RPMI7951 (cell line): ENCODE measurements at places on chromosomes 2 and 18. TPM values are rescaled to one million over a fixed set of nuclear protein-coding genes. Genes with fewer than 3 reads are reported as not detected.

The FBXO36 gene
- total RNA-seq: 5.2 and 6.4 TPM in 2 replicates

The FMNL2 gene
- 41.3 and 51.7 TPM in 2 replicates for total RNA-seq

The LCT gene
- total RNA-seq: not detected in 2 replicates

The L3MBTL4 gene
- total RNA-seq: under 0.01 TPM in 1 of 2 replicates, not detected in the other

The MYO3B gene
- 0.12 TPM in 1 of 2 replicates, not detected in the other for total RNA-seq

The ATP6V1B1 gene
- 0.68 and 2.8 TPM in 2 replicates for total RNA-seq

The ITGAV gene
- 163 and 170 TPM in 2 replicates for total RNA-seq

The RPRM gene
- total RNA-seq: not detected in 2 replicates

The DSC2 gene
- not detected in 2 replicates for total RNA-seq

The DPP4 gene
- total RNA-seq: 2.8 and 3.1 TPM in 2 replicates

The DPP10 gene
- total RNA-seq: not detected in 2 replicates

The CD28 gene
- total RNA-seq: not detected in 2 replicates

The PIAS2 gene
- 17.2 and 23.8 TPM in 2 replicates for total RNA-seq

The CUL3 gene
- total RNA-seq: 89.0 and 102 TPM in 2 replicates

The HOXD9 gene
- 1.4 TPM in 2 replicates for total RNA-seq

The GREB1L gene
- 0.24 TPM in 1 of 2 replicates, not detected in the other for total RNA-seq

The CD8A gene
- not detected in 2 replicates for total RNA-seq

The ACVR1C gene
- 0.10 and 0.12 TPM in 2 replicates for total RNA-seq

The MROH2A gene
- total RNA-seq: 0.10 TPM in 1 of 2 replicates, not detected in the other

The PLCD4 gene
- 8.5 and 10.2 TPM in 2 replicates for total RNA-seq

The RND3 gene
- total RNA-seq: 41.7 and 47.2 TPM in 2 replicates

The RHOB gene
- total RNA-seq: 33.5 and 35.8 TPM in 2 replicates

The ALPG gene
- not detected in 2 replicates for total RNA-seq

The CTLA4 gene
- not detected in 2 replicates for total RNA-seq

The ANKRD44 gene
- 10.8 and 11.3 TPM in 2 replicates for total RNA-seq

The LRRTM4 gene
- 0.10 and 0.12 TPM in 2 replicates for total RNA-seq

The ALKAL2 gene
- not detected in 2 replicates for total RNA-seq

The SLC38A11 gene
- total RNA-seq: not detected in 2 replicates

The DNAJC5G gene
- not detected in 2 replicates for total RNA-seq

The INHBB gene
- 0.24 TPM in 1 of 2 replicates, not detected in the other for total RNA-seq

The DNAH6 gene
- 0.10 and 0.12 TPM in 2 replicates for total RNA-seq

The SERPINB3 gene
- total RNA-seq: 0.20 TPM in 1 of 2 replicates, not detected in the other

The STAT1 gene
- total RNA-seq: 86.4 and 101 TPM in 2 replicates

The FOXI3 gene
- total RNA-seq: not detected in 2 replicates

The IMPA2 gene
- 10.0 and 10.2 TPM in 2 replicates for total RNA-seq

The UCN gene
- 0.48 and 2.1 TPM in 2 replicates for total RNA-seq
